Pulmonary artery endothelial cell (primary cell): ENCODE measurements at places on chromosomes 7 and 10. TPM values are rescaled to one million over a fixed set of nuclear protein-coding genes. Genes with fewer than 3 reads are reported as not detected.

- no peak for DNase-seq
Observed at GRCh38 chr7:69211739-69212138, 386.5 kb upstream of the AUTS2 start.

- DNase-seq, result no peak
Observed at GRCh38 chr10:104577861-104578521, 63.1 kb upstream of the SORCS3 start.

DNA sequence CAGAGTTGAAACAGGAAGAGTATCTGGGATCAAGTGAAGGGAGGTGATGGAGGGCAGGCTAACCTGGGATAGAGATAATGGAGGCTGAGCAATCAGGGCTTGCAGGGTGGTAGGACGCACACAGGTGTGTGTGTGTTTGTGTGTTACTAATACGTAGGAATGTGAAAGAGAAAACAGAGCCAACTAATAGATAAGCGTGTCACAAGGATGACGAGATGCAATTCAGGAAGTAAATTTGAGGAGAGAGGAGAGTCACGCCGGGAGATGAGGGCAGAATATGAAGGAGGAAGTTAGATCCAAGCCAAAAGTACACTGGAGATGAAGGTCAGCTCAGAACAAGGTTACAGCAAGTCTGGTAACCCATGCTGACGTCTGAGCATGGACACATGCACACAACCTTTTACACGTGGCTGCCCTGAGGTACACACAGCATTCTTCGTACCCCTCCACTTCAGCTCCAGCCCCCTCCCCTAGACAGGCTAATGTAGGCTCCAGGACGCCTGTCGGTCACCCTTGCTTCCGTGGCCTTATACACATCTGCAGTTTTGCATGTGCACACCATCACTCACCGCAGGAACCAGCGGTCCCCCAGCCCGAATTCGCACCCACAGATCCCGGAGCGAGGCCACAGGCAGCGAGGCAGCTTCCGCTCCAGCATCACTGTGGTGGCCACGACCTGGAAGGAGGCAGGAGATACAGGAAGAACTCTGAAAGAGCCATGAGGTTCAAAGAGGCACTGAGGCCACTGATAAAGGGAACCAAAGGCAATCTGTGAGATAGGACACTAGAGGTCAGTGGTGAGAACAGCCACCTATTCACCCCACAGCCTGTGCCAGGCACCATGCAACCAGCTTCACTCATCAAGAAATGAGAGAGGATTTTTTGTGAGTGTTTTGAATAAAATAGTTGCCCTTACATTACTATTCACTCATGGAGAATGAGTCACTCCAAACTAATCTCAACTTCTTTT is 23.7 kb upstream of the TRPV6 start:
- no peak for DNase-seq

DNA sequence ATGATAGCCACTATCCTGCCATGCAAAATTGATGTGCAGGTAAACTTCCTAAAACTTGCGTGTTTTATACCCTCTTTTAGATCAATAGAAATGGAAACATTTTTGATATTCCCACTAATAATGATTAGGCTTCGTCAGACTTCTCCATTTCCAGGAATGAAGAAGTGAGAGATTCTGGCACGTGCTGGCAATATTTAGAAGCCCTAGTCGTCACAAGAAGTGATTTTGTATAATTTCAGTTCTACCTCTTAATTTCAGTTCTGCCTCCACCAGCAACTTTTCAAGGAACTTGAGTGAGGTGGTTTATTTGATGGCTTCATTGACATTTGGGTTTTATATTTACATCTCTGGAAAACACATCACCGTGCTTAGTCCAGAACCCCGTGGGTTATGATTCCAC is 61.9 kb downstream of the MRC1 start:
- DNase-seq, result no peak

Gene OR9A2
- not detected in 2 replicates for total RNA-seq

Gene DPCD
- 25.7 and 36.7 TPM in 2 replicates for total RNA-seq

Gene LDB3
- not detected in 2 replicates for total RNA-seq
